Activated T-helper 17 cell treated with anti-CD3 and anti-CD28 coated beads, Interleukin-2, amount 50 U/mL, for 72 hours (primary cell): ENCODE measurements at places on chromosomes 12 and 14. TPM values are rescaled to one million over a fixed set of nuclear protein-coding genes. Genes with fewer than 3 reads are reported as not detected.

The ACVR1B gene
- 6.8 TPM for total RNA-seq

The C12orf56 gene
- not detected for total RNA-seq

The SLC5A8 gene
- total RNA-seq = not detected

The KRT74 gene
- total RNA-seq = not detected

The TAS2R50 gene
- total RNA-seq = 0.84 TPM

The TMPRSS12 gene
- not detected for total RNA-seq

- no peak for ATAC-seq
Measured at GRCh38 chr14:36625014-36625413, 36.6 kb upstream of the PAX9 start.

DNA sequence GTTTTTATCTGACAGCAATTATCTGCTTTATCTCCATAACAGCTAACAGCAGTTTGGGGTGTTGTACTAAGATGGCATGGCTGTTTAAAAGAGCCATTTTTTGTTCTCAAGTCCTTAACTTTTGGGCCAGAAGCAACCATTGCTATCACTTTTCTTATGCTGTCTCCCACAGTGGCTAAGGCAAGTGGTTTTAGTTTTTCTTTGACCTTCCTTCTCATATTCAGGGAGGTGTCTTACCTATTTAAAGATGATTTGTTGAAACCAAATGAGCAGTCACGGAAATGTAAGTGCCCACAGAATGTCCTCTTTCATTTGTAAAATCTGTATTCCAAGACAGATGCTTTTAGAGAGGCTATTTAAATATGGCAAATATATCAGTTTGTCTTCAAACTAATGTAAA is 96.8 kb upstream of the USP15 start:
- ATAC-seq = no peak

DNA sequence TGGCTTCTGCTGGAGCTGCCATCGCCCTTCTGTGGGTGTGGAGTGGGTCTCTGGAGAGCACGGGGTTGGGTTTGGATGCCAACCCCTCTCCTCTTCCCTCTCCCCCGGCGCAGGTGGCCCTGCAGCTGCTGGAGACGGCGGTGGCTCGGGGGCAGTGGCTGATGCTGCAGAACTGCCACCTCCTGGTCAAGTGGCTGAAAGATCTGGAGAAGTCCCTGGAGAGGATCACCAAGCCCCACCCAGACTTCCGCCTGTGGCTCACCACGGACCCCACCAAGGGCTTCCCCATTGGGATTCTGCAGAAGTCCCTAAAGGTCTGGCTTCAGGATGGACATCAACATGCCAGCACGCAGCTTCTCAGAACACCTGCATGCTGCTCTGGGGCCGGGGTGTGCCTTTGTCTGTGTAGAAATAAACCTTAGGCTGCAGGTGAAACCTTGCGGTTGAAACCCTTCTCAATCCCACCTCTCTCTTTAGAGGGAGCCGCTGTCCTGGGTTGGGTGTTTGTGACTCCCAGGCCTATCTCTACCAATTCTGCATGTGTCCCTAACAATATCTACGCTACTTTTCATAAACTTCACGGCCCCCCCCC is 44.3 kb downstream of the CCDC92 start:
- no peak for ATAC-seq

DNA sequence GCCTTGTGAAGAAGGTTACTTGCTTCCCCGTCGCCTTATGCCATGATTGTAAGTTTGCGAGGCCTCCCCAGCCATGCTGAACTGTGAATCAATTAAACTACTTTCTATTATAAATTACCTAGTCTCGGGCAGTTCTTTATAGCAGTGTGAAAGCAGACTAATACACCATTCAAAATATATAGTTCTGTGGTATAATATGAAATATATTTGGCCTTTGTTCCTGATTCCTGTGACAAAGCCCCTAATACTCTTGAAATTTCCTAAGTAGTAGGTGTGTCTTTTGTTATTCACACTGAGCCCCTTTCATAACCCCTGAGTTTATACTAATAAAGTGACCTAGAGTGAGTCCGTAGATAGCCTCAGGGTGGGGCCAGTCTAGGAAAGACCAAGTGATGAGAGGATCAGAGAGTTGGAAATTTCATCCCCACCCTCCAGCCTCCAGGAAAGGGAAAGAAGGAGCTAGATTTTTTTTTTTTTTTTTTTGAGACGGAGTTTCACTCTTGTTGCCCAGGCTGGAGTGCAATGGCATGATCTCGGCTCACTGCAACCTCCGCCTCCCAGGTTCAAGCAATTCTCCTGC is 19.4 kb upstream of the STRN3 start:
- ATAC-seq = no peak

- ATAC-seq = no peak
Measured at GRCh38 chr12:52190860-52191729, 719 bp downstream of the KRT80 start.

DNA sequence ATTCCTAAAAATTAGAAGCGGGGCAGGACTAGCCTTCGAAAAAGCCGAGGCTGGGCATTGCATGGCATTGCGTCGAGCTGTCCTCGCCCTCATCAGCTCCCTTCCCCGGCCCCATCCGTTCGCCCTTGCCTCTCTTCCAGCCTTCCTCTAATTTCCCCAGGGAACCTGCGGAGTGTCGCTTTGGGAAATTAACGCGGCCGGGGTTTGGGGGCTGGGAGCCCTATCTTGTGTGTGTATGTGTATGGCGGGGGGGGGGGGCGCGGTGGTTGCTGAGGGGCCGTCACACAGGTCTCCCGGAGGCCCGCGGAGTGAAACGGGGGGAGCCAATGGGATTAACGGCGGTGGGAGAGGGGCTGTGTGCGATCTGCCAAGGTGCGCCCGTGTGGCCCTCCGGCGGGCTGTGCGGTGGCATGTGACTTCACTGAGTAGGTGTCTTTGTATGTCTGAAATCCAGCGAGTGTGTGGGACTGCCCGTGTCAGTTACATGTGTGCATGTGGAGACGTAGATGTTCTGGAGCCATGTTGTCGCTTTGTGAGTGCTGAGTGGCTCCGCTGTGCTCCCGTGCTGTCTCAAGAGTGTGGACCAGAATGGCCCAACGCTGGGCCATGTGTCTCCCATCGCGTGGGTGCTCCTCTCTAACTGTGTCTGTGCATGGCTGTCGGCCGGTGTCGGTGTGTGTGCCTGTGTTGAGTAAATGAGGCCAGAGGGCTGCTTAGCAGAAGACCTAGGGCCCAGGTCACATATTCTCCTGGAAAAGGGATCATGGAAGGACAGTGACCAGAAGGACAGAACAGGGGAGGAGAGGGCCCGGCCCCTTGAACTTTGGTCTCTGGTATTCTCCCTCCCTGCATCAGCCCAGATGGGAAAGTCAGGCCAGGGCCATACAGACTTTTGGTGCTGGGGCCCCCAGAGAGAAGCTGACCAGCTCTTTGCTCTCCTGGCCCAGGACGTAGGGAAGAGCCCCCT is 1.5 kb downstream of the PTMS start:
- ATAC-seq = no peak

DNA sequence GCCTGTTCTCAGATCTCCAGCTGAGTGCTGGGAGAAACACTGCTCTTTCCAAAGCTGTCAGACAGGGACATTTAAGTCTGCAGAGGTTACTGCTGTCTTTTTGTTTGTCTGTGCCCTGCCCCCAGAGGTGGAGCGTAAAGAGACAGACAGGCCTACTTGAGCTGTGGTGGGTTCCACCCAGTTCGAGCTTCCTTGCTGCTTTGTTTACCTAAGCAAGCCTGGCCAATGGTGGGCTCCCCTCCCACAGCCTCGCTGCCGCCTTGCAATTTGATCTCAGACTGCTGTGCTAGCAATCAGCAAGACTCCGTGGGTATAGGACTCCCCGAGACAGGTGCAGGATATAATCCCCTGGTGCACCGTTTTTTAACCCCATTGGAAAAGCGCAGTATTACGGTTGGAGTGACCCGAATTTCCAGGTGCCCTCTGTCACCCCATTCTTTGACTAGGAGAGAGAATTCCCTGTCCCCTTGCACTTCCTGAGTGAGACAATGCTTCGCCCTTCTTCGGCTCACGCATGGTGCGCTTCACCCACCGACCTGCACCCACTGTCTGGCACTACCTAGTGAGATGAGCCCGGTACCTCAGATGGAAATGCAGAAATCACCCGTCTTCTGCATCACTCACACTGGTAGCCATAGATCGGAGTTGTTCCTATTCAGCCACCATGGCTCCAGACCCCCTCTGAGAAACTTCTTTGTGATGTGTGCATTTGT is 650.3 kb upstream of the ALG10B start:
- no peak for ATAC-seq

- no peak for ATAC-seq
Measured at GRCh38 chr14:67556671-67557070, 23.6 kb downstream of the PLEKHH1 start.

GRCh38 chr14:48725051-48725734 is 861.0 kb downstream of the RPS29 start:
- ATAC-seq = no peak

DNA sequence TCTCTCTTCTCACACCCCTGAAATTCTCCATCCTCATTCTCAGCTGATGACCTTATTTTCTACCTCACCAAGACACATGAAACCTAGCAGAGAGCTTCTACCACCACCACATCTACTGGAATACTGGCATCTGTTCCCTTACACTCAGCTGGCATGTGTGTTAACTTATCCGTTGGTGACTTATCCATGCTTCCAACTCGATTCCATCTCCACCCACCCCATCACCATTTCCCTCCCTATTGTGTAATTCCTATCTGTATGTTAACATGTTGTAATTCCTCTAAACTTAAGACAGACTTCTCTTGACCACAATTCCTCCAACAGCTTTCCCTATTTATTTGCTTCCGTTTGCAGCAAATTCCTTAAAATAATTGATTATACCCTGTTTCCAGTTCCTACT is 15.4 kb downstream of the C1S start:
- no peak for ATAC-seq

- ATAC-seq = no peak
Measured at GRCh38 chr12:83793616-83794015, 1106.9 kb downstream of the TMTC2 start.

GRCh38 chr12:13222076-13222475 is 25.6 kb downstream of the EMP1 start:
- ATAC-seq = no peak

- ATAC-seq = no peak
Measured at GRCh38 chr12:130573235-130573634, 142.9 kb downstream of the RIMBP2 start.

- ATAC-seq = no peak
Measured at GRCh38 chr12:28278499-28278898, 88.2 kb downstream of the CCDC91 start.

- ATAC-seq = no peak
Measured at GRCh38 chr12:114996382-114996781, 312.4 kb upstream of the TBX3 start.

- ATAC-seq = peak; percentile 66
Measured at GRCh38 chr14:59926534-59926933, 6.6 kb downstream of the LRRC9 start.

GRCh38 chr14:76867516-76868453 is 41.6 kb downstream of the LRRC74A start:
- peak; percentile 59 for ATAC-seq

DNA sequence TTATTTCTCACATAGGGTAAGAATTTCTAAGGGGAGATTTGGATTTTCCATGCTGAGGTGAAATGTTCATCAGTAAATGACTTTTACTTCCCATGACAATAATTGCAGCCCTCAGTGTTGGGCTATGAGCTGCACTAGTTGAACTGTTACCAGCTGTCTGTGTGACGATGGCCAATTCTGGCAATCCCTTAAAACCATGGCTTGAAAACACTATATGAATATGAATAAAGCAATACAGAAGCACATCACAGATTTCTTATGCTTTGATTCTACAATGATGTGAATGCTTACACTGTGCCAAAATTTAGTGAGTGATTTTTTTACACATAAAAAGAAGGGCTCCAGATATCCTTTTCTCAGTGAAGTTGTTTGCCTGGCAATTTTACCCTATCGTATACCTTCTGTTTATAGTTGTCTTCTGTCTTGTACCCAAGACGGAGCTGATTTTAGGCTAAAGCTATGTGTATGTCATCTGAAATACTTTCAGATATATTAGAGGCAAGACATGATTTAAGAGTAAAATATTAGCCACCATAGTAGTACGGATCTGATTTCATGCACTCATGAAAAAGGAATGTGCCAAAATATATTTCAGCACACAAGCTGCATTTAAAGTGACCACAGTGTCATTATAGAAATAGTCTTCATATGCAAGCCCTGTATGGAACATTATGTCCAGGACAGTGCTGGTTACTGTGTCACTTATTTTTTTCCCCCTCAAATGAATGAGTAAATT is 52.0 kb downstream of the SLC38A4 start:
- ATAC-seq = no peak
